ENCODE measurements at places on chromosomes 13 and 19. TPM values are rescaled to one million over a fixed set of nuclear protein-coding genes. Genes with fewer than 3 reads are reported as not detected.

- no peak for DNase-seq
Measured at GRCh38 chr13:85728811-85729210, 70.4 kb downstream of the SLITRK6 start.

- DNase-seq: no peak
Measured at GRCh38 chr13:61913183-61913582, 497.5 kb upstream of the PCDH20 start.

Gene ZNF333
- 12.9 TPM for total RNA-seq

Gene SYT5
- total RNA-seq: not detected

Gene RFPL4AL1
- not detected for total RNA-seq

Gene ZNF155
- 8.3 TPM for total RNA-seq

All from LHCN-M2 (cell line).